ENCODE measurements at places on chromosomes 13 and 19.

GRCh38 chr13:112969692-112970338 is 801 bp downstream of the MCF2L start:
- no peak for DNase-seq

DNA sequence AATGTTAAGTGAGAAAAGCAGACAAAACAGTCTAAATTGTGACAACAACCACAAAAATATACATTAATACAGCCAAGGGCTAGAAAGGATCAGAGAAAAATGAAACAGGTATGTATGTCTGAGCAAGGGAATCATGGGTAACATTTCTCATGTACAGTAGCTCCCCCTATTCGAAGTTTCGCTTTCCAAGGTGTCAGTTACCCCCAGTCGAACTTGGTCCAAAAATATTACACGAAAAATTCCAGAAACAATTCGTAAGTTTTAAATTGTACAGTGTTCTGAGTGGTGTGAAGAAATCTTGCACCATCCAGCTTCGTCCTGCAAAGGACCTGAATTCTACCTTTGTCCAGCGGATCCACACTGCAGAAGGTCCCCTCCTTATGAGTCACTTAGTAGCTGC is 1.8 kb upstream of the RNASEH2B start:
- DNase-seq, result no peak

DNA sequence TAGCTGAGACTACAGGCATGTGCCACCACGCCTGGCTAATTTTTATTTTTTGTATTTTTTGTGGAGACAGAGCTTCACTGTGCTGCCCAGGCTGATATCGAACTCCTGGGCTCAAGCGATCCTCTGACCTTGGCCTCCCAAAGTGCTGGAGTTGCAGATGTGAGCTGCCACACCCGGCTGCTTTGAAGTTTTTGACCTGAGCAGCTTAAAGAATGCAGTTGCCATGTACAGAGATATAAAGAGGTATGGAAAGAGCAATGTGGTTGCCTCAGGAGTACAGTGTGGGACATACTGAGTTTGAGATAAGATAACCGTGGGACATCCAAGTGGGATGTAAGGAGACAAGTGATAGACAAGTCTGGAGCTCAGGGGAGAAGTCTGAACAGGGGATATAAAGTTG is 82.7 kb upstream of the LSM14A start:
- DNase-seq, result no peak

DNA sequence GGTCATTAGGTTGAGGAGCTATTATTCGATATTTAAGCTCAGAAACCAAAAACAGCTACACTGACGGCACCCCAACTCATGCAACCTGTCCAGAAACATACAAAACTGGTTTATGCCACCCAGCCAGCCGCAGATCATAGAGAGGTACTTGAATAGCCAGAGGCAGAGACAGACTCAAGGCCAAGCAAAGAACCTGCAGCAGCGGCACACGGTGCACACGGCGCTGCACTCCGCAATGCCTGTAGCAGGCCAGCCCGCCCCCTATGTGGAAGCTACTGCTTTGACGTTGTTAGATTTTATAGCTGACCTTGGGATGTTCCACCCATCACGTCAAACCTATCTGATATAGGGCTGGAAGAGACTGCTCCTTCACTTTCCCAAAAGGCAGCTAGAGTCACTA is 11.9 kb upstream of the DHRS12 start:
- DNase-seq, result no peak

DNA sequence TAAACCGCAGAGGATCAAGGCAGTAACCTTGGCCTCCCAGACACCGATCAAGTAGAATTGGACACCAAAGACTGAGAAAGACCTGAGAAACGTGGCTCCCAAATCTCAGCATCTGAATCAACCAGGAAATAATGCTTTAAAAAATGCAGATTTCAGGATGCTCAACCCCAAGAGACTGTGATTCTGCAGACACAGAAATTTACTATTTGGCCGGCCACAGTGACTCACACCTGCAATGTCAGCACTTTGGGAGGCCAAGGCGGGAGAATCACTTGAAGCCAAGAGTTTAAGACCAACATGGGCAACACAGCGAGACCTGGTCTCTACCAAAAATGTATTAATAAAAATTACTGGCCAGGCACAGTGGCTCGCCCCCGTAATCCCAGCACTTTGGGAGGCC is 6.2 kb downstream of the ABCC4 start:
- DNase-seq, result no peak

- DNase-seq, result no peak
These were observed 240.2 kb downstream of the LHFPL6 start for GRCh38 chr13:39362652-39363381.

DNA sequence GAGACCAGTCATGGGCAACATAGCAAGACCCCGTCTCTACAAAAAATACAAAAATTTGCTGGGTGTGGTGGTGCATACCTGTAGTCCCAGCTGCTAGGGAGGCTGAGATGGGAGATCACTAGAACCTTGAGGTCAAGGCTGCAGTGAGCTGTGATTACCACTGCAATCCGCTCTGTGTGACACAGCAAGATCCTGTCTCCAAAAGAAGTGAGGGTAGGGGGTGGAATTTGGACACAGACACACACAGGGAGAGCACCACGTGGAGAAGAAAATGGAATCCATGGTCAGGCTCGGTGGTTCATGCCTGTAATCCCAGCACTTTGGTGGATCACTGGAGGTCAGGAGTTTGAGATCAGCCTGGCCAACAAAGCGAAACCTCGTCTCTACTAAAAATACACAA is 8.7 kb downstream of the TNFSF9 start:
- no peak for DNase-seq

- DNase-seq, result no peak
These were observed 2.9 kb downstream of the HIF3A start for GRCh38 chr19:46299695-46300094.

- no peak for DNase-seq
These were observed 24.4 kb downstream of the SLC25A15 start for GRCh38 chr13:40813667-40814454.

DNA sequence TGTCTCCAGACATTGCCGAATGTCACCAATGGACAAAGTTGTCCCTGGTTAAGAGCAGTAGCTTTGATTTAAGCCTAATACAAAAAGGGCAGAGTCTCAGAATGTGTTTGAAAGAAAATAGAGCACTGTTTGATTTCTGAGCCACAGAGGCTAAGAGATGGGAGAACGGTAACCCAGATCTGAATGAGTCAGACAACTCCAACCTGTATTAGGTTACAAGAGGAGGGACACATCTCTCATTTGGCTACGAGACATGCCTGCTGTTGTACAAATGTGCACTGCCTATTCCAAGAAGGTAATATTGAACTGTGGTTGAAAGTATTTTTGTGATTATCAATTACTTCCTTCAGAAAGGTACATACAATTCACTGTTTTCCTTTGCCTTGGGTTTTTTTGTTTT is 4.9 kb upstream of the HSPH1 start:
- DNase-seq, result no peak

DNA sequence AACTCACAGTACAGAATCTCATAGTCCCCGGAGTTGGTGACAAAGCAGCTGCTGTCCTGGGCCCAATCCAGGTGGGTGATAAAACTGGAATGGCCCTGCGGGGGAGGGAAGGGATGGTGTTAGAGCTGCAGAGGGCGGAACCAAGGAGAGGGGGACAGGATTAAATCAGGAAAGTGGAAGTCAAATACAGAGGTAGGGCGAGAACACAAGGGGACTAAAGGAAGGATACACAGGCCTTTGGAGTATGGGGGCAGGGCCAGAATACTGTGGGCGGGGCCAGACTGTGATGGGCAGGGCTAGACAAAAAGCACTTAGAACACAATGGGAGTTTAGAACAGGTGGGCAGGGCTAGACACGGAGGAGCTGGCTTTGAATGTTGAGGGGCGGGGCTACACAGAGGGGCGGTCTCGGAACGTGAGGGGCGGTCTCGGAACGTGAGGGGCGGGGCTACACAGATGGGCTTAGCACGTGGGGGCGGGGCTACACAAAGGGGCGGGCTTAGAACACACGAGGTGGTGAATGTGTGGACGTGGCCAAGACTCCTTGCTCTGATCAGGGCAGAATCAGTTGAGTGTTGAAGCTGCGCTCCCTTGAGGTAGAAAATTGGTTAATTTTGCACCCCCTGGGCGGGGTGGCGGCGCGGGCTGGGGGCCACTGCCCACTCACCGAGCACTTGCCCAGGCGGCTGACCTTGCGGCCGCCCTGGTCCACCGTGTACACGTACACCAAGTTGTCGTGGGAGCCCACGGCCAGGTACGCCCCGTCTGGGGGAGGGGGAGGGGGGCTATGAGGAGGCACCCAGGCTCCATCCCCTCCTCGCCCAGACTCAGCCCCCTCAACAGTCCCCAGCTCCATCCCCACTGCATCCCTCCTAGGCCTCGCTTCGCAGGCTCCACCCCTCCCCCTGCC is 14.0 kb upstream of the GPR4 start:
- peak; percentile 73 for DNase-seq

GRCh38 chr13:46232281-46232680 is 20.6 kb downstream of the LRRC63 start:
- DNase-seq, result no peak

DNA sequence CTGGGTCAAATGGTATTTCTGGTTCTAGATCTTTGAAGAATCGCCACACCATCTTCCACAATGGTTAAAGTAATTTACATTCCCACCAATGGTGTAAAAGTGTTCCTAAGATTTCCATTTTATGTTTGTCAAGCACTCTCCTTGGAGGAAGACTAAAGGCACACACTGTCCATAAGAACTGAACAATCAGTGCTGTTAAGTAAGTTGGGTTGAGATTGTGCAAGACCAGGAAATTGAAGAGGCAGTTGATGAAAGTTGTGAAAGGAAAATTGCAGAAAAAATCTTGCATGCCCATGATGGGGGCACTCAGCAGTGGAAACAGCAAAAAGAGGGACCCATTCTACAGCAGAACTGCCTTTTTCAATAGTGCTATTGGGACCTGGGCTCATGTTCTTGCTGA is 323.6 kb downstream of the DLEU7 start:
- DNase-seq, result no peak

GRCh38 chr19:17997969-17998826 is 9.8 kb upstream of the ARRDC2 start:
- no peak for DNase-seq

DNA sequence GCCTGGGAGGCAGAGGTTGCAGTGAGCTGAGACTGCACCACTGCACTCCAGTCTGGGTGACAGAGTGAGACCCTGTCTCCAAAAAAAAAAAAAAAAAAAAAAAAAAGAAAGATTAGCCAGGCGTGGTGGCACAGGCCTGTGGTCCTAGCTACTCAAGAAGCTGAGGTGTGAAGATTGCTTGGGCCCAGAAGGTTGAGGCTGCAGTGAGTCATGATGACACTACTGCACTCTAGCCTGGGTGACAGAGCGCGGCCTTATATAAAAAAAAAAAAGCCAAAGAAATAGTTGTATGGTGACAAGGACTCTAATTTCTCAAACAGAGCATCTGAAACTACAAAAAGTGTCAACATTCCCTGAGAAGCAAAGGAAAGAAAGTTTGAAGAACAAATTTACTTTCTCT is 3.4 kb downstream of the PBX4 start:
- no peak for DNase-seq

GRCh38 chr19:53131727-53132126 is 983 bp downstream of the ZNF415 start:
- no peak for DNase-seq

DNA sequence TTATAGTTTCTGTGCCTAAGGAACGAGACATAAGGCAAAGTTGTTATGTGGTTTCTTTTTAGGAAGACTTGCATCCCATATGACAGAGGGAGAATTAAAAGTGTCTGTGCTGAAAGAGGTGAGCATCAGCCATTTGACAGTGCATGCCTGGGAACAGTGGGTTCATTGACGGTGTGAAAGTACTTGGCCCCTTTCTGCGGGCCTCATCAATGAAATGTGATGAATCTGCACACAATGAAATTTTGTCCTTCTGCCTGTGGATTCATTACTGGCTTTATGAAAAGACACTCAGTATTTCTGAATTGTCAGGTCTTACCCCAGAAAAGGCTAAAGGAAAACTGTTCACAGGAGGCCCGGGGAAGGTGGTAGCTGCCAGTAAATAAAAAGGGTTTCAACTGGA is 295.8 kb downstream of the FOXO1 start:
- DNase-seq, result no peak

- DNase-seq, result no peak
These were observed 9.5 kb downstream of the NFILZ start for GRCh38 chr19:8639821-8640401.

DNA sequence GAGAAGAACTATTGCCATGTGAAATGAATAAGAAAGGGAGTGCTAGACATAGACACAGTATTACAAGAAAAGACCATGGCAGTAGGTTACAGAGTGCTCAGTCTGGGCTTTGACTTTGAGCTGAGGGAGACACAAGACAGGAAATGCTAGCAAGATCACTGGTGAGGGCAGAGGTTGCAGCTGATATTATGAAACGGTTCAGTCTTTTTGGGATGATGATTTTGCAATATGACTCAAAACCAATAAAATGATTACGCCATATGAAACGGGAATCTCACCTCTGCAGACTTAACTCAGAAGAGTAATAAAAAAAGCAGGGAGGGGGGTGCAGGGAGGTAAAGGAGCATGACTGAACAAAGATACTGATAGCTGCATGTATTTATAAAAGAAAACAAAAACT is 123.1 kb downstream of the RBM26 start:
- no peak for DNase-seq

DNA sequence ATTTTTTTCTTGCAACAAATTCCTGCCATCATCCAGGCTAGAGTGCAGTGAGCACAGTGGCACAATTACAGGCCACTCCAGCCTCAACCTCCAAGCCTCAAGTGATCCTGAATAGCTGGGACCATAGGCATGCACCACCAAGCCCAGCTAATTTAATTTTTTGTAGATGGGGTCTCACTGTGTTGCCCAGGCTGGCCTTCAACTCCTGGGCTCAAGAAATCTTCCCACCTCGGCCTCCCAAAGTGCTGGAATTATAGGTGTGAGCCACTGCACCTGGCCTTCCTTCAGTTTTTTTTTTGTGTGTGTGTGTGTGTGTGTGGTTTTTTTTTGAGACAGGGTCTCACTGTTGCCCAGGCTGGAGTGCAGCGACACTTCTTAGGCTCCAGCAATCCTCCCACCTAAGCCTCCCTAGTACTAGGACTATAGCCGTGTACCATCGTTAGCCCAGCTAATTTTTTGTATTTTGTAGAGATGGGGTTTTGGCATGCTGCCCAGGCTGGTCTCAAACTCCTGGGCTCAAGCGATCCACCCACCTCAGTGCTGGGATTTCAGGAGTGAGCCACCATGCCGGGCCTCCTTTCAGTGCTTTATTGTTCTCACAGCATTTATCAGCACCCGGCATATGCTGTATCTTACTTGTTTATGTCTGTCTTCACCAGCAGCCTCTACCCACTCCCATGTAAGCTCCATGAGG is 5.9 kb upstream of the SRRM5 start:
- no peak for DNase-seq
